ENCODE measurements at places on chromosomes 3 and 15. TPM values are rescaled to one million over a fixed set of nuclear protein-coding genes. Genes with fewer than 3 reads are reported as not detected.

DNA sequence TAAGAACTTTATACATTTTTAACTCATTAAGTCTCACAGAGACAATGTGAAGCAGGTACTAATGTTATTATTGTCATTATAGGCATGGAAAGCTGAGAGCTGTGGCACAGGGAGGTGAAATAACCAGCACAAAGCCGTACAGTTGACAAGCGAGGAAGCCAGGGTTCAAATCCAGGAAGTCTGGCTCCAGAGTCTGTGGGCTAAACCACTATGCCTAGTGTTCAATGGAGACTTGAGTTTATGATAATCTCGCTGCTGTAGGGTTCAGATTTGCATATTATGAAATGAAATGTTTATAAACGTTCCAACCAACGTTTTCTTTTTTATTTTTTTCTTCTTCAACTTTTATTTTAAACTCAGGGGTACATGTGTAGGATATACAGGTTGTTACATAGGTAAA, 60.0 kb downstream of the CHST2 start:
- H3K4me1 ChIP-seq = no peaks in the 10 kb centered on the region
- no peaks in the 10 kb centered on the region for H3K36me3 ChIP-seq
- no peak for DNase-seq
- H3K27me3 ChIP-seq = no peaks in the 10 kb centered on the region

- H3K36me3 ChIP-seq = no peaks in the 10 kb centered on the region
- no peaks in the 10 kb centered on the region for H3K4me1 ChIP-seq
- H3K4me3 ChIP-seq = no peak overlapping the region
- DNase-seq = peak; percentile 37
These were observed 22.8 kb upstream of the NOX5 start for GRCh38 chr15:68991723-68992122.

DNA sequence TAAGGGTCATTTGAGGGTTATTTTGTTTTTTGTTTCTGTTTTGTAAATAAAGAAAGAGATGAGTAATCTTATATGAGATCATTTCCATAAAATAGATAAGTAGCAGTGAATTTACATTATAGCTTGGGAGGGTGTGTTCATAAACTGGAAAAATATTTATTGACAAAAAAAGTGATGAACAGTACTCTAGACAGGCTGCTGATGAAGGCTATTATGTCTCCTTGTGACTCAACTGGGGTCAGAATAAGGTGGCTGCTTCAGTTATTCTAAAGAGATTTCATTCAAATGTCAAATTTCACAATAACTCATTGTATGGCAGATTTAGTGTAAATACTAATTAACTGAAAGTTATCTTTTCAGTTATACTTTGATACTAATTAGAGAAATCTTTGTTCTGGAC, 251.1 kb upstream of the CMC1 start:
- no peak overlapping the region for H3K4me3 ChIP-seq
- H3K36me3 ChIP-seq = no peaks in the 10 kb centered on the region
- H3K27ac ChIP-seq = no peak overlapping the region
- H3K27me3 ChIP-seq = no peaks in the 10 kb centered on the region

- H3K36me3 ChIP-seq = peaks cover 12% of the 10 kb centered on the region
- H3K4me3 ChIP-seq = no peak overlapping the region
- no peaks in the 10 kb centered on the region for H3K27me3 ChIP-seq
- H3K4me1 ChIP-seq = no peaks in the 10 kb centered on the region
- no peak overlapping the region for H3K27ac ChIP-seq
These were observed 38.3 kb downstream of the USF3 start for GRCh38 chr3:113658107-113658506.

DNA sequence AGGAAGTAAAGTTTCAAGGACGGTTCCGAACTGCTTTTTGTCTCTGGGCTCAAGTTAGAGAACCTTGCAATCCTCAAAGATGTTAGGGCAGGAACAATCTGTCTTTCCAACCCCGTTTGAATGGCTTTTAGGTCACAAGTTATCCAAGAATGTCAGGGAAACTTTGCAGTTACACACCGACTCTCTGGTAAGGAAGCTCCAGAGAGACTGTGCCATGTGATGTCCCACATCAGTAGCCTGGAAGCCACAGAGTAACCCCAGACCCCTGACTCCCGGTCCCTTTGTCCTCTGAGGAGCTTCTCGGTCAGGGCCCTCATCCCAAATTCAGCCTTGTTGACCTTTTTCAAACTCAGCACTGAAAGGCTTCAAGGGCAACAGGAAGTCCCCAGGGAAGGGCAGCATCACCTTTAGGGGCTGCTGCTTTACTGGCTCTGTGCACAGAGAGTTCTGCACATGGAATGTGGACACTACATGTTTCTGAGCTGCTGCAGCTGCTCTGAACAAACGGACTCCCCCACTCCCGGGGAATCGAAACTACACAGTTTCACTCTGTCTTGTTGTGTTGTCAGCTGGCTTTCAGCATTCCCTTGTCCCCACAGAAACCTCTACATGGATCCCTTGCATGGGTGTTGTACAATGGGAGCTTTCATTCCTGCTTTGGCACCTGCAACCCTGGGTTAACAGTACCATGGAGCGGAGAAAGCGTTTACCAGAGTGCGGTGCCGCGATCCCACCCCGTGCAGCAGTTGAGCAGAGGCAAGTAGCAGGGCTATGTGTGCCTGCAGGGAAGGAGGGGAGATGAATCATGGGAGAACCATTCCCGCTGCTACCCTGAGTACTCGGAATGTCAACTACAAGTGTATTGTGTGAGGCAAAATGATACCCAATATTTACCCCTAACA, 408.2 kb upstream of the THBS1 start:
- H3K4me3 ChIP-seq = no peak overlapping the region
- no peaks in the 10 kb centered on the region for H3K27me3 ChIP-seq
- peak; percentile 6 for DNase-seq
- H3K27ac ChIP-seq = peak overlapping the region; percentile 24

The CCDC32 gene
- 23.8 TPM for polyA plus RNA-seq

The SV2B gene
- polyA plus RNA-seq = 0.25 TPM

The SLC2A2 gene
- 74.9 TPM for polyA plus RNA-seq

The SLC41A3 gene
- polyA plus RNA-seq = 39.1 TPM

The SH2D7 gene
- 1.7 TPM for polyA plus RNA-seq
